ENCODE measurements at places on chromosomes 13 and 19.

GRCh38 chr19:13906521-13906904 lies 512 bp downstream of the CC2D1A start:
- DNase-seq, result no peak

DNA sequence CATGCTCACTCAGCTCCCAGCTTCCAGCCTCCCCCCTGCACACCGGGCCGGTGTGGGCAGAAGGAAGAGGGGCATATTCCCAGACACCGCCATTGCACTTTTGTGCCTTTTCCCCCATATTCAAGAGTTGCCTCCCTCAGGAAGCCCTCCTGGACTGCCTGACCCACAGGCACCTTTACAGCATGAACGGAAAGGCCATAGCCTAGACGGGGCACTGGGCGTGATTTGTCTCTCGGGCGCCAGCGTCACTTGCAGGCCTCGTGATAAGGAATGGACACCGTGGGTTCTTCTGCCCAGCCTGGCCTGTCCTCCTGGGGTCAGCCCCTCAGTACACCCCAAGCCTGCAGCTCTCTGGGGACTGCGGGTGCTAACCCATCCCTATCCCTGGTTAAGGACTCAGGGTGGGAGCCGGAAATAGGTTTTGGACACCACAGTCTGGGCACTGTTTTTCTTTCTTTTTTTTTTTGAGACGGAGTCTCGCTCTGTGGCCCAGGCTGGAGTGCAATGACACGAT lies 933 bp upstream of the UQCR11 start:
- no peak for DNase-seq

DNA sequence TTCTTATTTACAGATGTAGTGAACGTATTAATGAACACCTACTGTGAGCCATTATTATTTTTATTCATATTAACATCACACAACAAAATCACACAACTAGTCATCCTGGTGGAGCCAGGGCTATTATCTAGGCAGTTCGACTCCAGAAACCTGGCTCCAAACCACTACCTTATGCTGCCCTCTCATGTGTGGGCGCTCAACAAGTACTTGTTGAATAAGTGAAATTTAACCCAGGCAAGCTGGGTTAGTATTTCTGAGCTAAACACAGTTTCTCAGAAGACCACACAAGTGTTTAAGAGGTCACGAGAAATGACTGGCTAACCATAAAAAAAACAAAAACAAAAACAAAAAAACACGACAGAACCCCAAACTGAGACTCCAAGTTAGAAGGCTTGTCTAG lies 33.6 kb downstream of the MZT1 start:
- DNase-seq, result no peak

- no peak for DNase-seq
Observed at GRCh38 chr13:46150134-46150693, 31.8 kb downstream of the LCP1 start.

- no peak for DNase-seq
Observed at GRCh38 chr19:45601115-45601514, 897 bp downstream of the GPR4 start.

GRCh38 chr13:100506154-100506553 lies 82.4 kb downstream of the GGACT start:
- DNase-seq, result peak; percentile 20

- no peak for DNase-seq
Observed at GRCh38 chr19:55832676-55833075, 877 bp upstream of the NLRP11 start.

GRCh38 chr19:39515551-39516191 lies 732 bp downstream of the SELENOV start:
- no peak for DNase-seq

GRCh38 chr13:60448907-60449510 lies 52.0 kb downstream of the TDRD3 start:
- DNase-seq, result no peak

- DNase-seq, result no peak
Observed at GRCh38 chr13:114058051-114058867, 74.2 kb downstream of the RASA3 start.

DNA sequence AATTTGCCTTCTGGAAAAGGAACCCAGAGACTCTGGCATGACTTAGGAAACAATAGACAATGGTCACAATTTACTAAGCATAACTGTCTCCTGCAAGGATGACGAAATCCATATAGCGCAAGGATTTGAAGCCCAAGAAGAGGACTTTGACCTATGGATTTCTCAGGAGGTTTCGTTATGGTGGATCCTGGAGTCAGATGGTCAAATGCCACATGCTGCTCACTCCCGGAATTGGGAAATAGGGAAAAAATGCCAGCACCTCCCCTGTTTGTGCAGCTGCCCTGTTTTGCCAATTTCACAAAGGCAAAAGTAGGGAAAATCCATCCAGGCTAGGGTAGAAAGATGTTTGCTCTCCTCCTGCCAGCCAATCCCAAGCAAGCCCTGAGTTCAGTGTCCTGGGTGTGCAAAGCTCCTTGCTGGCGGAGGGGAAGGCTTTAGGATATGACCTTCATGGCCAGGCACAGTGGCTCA lies 23.4 kb downstream of the RDH8 start:
- DNase-seq, result no peak

DNA sequence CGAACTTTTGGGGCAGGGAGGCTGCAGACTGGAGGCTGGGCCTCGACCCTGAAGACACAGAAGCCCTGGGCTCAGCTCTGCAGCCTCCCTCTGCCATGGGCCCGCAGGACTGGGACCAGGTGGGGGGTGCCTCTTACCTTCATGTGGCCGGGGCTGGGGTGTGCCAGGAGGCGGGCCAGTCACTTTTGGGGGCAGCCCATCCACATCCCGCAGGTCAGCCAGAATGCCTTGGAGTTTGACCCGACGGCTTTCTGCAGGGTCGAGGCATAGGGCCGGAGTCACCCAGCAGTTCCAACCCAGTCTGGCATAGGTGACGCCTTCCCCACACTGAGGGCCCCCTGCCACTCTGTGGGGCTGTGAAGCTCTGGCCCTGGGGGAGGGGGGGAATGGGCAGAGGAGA lies 10.8 kb upstream of the PRKD2 start:
- no peak for DNase-seq

GRCh38 chr19:1295169-1296012 lies 9.7 kb downstream of the EFNA2 start:
- peak; percentile 37 for DNase-seq

DNA sequence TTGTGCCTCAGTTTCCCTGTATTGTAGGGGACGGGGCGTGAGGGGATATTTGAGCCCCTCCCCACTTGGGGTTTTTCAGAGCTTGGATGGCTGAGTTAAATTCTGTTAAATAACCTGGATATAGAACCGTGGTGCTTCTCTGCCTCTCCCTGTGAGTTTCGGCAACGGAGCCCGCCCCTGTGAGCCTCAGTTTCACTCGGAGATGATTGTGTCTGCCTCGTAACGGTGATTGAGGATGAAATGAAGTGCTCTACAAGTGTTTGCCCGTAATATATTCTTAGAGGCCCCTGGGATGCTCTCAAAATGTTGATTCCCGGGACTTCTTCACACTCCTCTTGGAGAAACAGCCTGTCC lies 509 bp downstream of the KXD1 start:
- no peak for DNase-seq

DNA sequence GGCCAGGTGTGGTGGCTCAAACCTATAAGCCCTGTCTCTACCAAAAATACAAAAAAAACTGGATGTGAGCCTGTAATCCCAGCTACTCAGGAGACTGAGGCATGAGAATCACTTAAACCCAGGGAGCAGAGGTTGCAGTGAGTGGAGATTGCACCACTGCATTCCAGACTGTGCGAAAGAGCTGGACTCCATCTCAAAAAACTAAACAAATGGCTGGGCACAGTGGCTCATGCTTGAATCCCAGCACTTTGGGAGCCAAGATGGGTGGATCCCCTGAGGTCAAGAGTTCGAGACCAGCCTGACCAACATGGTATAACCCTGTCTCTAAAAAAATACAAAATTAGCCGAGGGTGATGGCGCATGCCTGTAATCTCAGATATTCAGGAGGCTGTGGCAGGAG lies 34.9 kb upstream of the ZNF83 start:
- no peak for DNase-seq

- no peak for DNase-seq
Observed at GRCh38 chr13:27037171-27037570, 134.4 kb downstream of the USP12 start.

DNA sequence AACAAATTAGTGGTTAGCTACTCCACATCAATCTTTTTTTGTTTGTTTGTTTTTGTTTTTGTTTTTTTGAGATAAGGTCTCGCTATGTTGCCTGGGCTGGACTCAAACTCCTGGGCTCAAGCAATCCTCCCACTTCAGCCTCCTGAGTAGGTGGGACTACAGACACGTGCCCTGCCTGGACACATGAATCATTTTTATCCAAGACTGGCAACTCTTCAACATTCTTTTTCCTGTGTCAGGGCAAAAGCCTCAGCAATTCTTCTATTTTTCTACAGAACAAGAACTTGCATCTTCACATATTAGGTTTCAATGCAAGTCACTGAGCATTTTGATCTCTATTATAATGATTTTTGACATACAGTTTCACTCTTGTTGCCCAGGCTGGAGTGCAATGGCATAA lies 76.8 kb upstream of the LRCH1 start:
- DNase-seq, result no peak

GRCh38 chr19:18098891-18099622 lies 1.5 kb downstream of the MAST3 start:
- DNase-seq, result no peak

- DNase-seq, result no peak
Observed at GRCh38 chr19:40960062-40960685, 30.9 kb upstream of the CYP2B6 start.

DNA sequence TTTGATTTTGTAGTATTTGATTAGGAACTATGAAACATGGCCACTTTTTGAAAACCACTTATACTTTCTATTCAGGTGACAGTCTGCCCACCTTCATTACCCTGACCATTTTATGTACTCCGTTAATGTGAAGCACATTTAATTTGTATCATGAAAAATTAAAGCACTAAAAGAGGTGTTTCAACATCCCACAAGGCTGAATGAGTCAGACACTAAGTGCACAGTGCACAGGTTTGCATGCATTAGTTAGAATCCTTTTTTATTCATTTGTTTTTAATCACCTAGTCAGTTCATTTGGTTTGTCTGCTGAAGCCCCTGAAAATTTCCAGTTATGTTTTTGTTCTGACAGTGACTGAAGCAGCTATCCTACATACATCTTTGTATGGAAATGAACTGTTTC lies 271.0 kb downstream of the SLITRK5 start:
- no peak for DNase-seq

DNA sequence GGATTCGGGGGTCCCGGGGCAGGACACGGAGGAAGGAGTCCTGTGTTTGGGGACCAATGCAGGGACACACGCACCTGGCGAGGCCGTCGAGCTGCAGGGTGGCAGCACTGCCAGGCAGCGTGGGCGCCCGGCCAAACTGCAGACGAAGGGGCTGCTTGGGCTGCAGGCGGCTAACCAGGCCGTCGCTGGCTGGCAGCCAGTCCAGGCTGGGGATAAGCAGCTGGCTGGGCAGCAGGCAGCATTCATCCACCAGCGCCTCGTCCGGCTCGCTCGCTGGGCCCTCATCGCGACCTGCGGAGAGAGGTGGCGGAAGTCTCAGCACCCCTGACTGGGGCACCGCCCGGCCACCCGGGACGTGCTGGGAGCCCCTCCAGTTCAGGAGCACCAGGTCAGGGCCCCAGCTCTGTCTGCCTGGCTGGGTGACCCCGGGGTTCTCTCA lies 11.5 kb downstream of the CFD start:
- DNase-seq, result no peak

GRCh38 chr19:11247391-11247790 lies 8.0 kb downstream of the ANGPTL8 start:
- DNase-seq, result no peak

DNA sequence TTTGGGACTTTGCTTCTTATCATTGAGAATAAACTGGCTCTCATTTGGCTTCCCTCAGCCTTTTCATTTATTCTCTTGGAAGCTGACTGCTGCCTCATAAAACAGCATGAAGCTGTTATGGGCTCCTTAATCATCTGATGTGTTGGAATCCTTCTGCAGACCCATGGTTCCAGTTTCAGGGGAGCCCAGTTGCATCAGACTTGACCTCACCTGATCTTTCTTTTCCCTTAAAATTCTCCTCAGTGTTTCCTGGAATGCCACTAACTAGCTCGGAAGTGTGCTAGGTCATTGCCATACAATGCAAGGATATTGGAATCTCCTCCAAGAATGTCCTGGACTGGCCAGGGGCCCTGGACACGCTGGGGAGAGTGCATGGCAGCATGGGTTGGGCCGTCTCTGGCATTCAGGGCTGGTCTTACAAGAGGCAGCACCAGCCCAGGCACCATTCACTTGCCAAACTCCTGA lies 158.7 kb downstream of the FLT1 start:
- no peak for DNase-seq

DNA sequence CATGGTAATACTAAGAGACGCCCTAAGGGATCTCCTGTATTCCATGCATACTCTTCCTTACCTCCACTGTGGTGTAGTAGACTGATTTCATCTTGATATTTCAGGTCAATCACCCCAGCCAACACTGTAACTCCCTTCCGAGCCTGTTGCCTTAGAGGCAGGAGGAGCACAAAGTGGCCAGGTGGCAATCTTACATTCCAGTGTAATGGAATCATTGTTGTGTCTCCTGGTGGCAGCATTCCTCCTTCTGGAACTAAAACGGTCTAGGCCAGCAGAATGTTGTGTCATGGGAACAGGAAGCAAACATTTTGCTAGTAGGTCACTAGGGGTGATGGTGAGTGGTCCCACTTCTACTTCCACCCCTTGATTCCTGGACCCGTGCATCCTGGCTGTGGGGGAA lies 405.7 kb upstream of the SLC10A2 start:
- no peak for DNase-seq

- no peak for DNase-seq
Observed at GRCh38 chr13:112674412-112675365, 15.1 kb upstream of the ATP11A start.

DNA sequence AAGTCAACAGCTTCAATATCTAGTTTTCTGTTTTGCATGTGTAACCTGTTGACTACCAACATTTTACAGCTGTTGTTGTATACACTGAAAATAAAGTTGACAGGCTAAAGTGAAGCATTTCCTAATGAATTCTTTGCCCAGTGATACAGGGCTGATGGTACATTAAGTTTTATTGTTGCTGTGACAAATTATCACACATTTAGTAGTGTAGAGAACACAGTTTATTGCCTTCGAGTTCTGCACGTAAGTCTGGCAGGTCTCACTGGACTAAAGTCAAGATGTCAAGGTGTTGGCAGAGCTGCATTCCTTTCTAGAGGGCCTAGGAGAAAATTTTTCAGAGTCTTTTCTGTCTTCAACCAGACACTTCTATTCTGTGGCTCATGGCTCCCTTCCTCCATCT lies 184.2 kb downstream of the SLITRK6 start:
- DNase-seq, result no peak

Measured in stimulated activated CD4-positive, alpha-beta T cell treated with anti-CD3 and anti-CD28 coated beads, TNF-alpha, amount 100 ng/mL, for 1 hour (primary cell).